G401 (cell line): ENCODE measurements at places on chromosomes 3 and 15. TPM values are rescaled to one million over a fixed set of nuclear protein-coding genes. Genes with fewer than 3 reads are reported as not detected.

LRRC3B gene
- total RNA-seq = not detected in 2 replicates

ACTRT3 gene
- total RNA-seq = 2.7 and 3.8 TPM in 2 replicates

GRCh38 chr3:131174752-131175151 is 148.1 kb downstream of the NEK11 start:
- DNase-seq = no peak

DNA sequence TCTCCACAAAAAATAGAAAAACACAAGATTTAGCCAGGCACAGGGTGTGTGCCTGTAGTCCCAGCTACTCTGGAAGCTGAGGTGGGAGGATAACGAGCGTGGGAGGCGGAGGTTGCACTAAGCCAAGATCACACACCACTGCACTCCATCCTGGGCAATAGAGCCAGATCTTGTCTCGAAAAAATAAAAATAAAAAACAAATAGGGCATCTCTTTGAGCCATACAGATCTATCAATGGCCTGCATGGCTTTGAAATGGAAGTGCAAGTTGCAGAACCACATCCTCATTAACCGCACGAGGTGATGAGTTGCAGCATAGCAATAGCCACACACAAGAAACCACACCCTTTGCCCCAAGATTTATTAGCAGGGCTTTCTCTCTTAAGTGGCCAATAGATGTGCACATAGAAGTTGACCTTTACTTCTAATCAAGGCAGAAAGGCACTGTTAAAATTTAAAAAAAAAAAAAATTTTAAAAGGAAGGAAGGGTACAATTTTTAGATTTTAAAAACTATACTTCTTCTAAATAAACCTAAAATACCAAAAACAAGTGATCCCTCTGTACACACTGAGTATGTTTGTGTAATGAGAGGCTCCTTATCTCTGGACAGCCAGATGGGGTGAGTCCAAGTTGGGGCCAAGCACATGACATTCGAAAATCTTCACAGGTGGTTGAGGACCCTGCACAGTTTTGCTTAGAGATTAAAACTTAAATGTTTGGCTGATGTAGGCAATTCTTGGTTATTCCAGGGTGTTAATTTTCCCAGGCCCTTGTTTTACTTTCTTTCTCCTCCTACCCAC is 53.4 kb downstream of the FILIP1L start:
- DNase-seq = no peak

DNA sequence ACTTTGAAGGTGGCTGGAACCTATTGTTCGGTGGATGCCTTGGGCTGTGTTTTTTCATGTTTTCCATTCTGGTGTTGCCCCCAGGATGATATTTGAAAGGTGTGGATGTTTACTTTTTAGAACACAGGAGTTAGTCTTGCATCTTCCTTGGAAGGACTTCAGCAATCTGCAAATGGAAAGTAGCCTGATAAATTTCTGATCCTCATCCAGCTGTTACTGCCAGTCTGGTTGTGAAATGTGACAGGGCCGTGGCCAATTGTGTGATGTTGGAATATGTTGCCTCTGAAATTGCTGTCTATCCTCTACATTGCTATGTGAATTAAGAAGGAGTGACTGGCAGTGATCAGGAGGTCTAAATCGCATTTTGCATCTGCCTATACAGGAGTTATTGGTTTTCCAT is 382.5 kb upstream of the C2CD4B start:
- no peak for DNase-seq

DNA sequence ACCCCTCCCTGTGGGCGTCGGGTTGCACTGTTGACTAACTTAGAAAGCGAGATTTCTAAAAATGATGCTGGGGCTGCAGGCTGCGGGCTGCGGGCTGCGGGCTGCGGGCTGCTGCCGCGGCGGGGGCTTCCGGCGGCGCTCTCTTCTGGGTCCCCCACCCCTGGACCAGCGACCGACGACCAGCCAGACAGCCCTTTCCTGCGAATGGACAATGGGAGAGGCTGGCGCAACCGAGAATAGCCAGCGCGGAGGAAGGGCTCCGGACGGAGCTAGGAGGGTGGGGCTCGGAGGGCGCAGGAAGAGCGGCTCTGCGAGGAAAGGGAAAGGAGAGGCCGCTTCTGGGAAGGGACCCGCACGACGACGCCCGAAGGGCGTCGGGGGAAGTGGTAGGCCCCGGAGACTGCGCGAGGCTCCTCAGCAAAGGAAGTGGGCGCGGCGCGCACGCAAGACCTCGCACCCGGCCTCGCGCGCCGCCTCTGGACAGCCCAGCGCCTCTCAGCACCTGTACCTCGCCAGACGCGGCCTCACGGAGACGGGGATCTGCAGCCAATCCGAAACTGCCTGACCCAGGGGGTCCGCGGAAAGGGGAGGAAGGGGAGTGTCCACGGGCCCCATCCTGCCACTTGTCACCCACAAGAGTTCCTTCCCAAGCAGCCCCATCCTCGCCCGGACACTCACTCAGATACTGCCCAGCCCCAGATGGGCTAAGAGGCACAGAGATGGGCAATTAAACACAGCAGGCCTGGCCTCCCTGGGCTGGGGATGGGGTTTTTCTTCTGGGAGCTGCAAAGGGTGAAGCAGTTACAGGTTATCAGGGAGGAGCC is 70.7 kb downstream of the SLC12A8 start:
- no peak for DNase-seq

KIF15 gene
- 13.5 and 16.0 TPM in 2 replicates for total RNA-seq

OXSM gene
- 14.1 and 16.0 TPM in 2 replicates for total RNA-seq

DNA sequence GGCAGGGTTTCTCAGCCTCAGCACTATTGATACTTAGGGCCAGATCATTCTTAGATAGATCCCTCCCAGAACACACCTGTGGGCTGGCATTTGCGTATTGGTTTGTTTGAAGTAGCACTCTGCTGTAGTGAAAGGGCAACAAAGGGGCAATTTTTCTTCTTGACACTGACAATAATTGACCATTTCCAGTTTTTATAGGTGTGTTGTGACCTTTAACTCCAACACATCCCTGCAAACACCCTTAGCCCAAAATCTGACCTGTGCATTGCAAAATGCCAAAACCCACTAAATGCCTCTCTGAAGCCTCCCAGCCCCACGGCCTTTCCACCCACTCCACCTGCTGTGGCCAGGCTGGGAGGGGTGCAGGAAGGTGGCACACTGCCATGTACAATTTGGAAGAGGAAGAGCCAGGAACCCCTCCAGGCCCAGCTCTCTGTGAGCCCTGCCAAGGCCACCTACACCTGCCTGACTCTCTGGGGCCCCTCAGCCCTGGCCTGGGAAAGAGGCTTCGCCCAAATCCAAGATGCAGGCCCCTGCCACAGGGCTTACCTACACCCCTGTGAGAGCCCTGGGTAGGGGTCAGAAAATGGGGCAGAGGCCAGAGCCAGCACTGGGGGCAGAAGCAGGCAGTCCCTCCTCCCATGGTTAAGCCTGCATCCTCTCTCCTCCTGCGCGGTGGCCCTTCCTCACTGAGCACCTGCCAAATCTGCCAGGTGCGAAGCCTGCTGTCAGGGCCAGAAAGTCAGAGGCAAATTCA is 9.6 kb upstream of the CYP11A1 start:
- peak; percentile 34 for DNase-seq

GRCh38 chr15:65211482-65211982 is 259 bp upstream of the CILP start:
- DNase-seq = no peak

- no peak for DNase-seq
Observed at GRCh38 chr3:179233043-179233442, 17.9 kb downstream of the KCNMB3 start.

GRCh38 chr3:27095553-27096222 is 273.5 kb downstream of the NEK10 start:
- DNase-seq = no peak

DNA sequence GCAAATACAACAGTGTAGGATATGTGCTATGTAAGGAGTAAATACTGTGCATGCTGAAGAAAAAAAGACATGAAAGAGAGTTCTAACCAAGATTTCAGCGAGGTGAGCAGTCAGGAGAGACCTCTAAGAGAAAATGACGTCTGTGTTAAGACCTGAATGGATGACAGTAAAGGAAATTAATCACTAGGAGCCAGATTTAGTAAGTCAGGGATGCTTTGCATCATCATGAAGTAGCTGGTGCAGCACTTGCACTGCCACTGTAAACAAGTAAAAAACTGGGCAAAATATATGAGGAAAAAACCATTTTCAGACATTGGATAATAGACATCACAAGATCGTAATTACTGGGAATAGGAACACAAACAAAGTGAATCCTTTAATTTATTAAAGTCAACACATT is 32.6 kb downstream of the RTP4 start:
- no peak for DNase-seq

TMIE gene
- total RNA-seq = not detected in 2 replicates

- no peak for DNase-seq
Observed at GRCh38 chr3:18778598-18778997, 353.5 kb upstream of the SATB1 start.

- DNase-seq = no peak
Observed at GRCh38 chr3:79249701-79250100, 518.1 kb downstream of the ROBO1 start.

DNA sequence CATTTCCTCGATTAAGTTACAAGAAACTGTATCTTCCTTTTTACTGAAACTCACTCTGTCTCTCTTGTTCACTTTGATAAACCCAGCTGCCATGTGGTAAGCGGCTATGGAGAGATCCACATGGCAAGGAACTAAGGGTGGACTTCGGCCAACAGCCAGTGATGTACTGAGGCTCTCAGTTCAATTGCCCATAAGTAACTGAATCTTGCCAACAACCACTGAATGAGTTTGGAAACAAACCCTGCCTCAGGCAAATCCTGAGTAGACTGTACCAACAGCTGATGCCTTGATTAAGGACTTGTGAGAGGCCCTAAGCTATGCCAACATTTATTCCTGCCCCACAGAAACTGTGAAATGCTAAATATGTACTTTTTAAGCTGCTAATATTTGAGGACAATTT is 433.5 kb downstream of the PLOD2 start:
- no peak for DNase-seq

DNA sequence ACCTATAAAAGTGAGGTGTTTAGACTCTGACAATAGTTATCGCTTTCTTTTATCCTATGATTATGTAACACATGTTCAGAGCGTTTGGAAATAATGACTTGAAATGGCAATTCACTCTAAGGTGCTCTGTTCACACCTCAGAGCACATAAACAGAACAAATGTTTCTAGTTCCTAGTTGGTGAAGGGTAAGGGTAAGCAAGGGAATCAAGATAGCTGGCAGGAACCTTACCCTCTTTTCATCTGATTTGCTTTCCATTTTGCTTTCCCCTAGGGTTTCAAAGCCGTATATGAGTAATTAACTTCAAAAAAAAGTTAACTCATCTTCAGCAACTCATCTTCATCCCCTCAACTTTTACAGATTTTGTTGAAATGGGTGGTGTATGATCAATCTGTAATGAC is 2.3 kb upstream of the ATOSA start:
- no peak for DNase-seq

GRCh38 chr15:82804575-82804949 is 1.3 kb downstream of the FSD2 start:
- no peak for DNase-seq

CFAP100 gene
- total RNA-seq = not detected in 2 replicates

P2RY13 gene
- total RNA-seq = not detected in 2 replicates

DNA sequence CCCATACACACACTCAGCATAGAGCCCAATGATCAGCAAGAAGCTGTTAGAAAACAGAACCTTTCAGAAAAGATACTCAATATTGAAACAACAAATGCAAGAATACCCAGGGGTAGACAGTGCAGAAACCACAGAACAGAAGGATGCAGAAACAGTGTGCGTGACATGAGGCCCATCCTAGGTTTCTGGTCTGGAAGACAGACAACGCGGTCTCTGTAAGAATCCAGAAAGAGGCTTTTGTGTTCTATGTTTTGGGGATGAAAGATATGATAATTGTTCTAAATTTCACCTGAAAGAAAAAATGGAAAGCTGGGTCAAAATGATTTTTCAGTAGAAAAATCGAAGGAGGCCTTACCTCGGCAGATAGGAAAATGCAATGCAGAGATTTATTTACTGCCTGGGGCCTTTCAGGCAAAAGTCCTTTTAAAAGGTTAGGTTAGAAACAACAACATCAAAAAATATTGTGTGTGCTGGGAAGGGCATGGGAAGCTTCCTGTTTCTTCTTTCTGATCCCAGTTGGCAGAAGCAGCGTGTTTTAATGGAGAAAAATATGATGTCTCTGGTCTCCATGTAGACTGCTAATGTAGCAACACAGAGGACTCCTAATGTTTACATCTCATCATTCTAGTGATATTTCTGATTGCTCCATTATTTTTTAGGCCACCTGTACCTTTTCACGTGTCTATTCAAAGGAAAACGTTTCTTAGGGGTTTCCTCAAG is 17.0 kb downstream of the SYNM start:
- DNase-seq = no peak
